ENCODE measurements at places on chromosomes 1 and 21.

DNA sequence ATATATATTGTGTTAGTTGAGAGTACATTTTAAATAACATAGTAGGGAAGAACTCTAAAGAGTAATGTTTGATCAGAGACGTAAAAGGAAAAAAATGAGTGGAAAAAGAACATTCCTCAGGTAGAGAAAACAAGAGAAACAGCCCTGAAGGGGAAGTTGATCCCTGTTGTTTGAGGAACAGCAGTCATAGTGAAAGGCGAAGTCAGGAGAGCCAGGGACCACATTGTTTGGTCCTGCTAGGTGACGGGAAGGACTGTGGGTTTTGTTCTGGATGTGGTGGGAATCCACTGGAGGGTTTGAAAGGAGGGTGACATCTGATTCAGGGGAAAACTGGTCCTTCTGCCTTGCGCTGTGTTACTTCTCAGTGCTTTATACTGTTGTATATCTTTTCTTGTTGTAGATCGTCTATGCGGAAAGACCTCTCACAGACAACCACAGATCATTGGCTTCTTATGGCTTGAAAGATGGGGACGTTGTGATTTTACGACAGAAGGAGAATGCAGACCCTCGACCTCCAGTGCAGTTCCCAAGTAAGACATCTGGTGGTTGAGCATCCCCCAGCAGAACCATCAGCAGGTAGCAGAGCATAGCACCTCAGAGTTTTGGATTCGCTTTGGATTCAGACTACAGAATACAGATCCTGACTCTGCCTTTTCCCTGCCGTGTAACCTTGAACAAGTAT is 9.2 kb downstream of the DDI2 start:
- DNase-seq, result no peak

DNA sequence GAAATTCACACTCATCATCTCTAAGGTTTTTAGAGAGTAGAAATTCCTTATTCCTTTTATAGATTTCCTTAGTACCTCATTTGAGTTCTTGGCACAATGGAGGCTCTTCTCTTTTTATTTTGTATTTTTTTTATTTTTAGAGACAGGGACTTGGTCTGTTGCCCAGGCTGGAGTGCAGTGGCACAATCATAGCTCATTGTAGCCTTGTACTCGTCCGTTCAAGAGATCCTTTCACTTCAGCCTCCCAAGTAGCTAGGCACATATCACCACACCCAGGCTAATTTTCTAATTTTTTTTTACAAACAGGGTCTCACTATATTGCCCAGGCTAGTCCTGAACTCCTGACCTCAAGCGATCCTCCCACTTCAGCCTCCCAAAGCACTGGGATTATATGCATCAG is 29.6 kb downstream of the RGL1 start:
- DNase-seq, result no peak

- no peak for DNase-seq
Measured at GRCh38 chr1:24089027-24089742, 22.8 kb downstream of the MYOM3 start.

- DNase-seq, result no peak
Measured at GRCh38 chr1:156904187-156904959, 10.9 kb downstream of the PEAR1 start.

- DNase-seq, result peak; percentile 52
Measured at GRCh38 chr1:40868051-40868723, 6.0 kb upstream of the CITED4 start.

GRCh38 chr1:222026280-222026679 is 284.4 kb upstream of the DUSP10 start:
- no peak for DNase-seq

GRCh38 chr1:114607223-114607622 is 25.8 kb upstream of the BCAS2 start:
- DNase-seq, result no peak
